ENCODE measurements at places on chromosomes 2 and 18.

DNA sequence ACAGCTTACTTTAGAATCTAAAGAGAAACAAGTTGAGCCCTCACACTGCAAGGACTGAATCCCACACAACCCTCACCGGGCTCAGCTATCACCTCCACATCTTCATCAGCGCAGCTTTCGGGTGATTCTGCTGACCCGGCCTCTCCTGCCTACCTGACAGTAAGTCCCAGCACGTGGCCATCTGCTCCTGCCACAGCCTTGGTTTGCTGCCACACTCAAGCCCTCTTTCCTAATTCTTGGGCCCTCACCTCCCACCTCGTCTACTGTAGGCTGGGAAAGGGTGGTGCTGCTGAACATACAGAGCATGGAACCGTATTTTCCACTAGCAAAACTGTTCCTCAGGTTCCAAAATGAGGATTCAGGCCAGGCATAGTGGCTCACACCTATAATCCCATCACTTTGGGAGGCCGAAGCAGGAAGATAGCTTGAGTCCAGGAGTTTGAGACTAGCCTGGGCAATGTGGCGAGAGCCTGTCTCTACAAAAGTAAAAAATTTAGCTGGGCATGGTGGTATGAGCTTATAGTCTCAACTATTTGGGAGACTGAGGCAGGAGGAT, 55.3 kb upstream of the HAAO start:
- no peak for DNase-seq

GRCh38 chr2:239388236-239389151, 12.3 kb downstream of the HDAC4 start:
- DNase-seq: no peak

- no peak for DNase-seq
Measured at GRCh38 chr2:72572501-72572900, 253.3 kb downstream of the EXOC6B start.

- no peak for DNase-seq
Measured at GRCh38 chr18:2053490-2054089, 517.7 kb downstream of the METTL4 start.

DNA sequence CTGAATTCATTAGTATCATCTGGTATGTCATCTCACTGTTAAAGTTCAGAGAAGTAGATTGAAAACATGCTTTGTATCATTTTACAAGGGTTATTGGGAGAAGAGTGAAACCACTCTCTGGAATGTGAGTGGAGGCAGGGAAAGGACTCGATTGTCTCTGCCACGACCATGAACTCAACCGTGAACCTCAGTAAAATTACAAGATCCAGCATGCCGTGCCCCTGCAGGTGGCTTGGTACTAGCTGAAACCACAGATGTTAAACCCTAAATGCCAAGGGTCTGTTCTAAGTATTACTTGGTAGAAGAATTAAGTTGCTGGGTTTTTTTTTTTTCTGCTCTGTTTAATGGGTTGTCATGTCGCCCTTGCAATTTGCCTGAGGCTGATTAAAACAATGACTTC, 197.2 kb downstream of the MYO3B start:
- DNase-seq: no peak

- DNase-seq: no peak
Measured at GRCh38 chr2:9538000-9538507, 17.6 kb downstream of the ADAM17 start.

DNA sequence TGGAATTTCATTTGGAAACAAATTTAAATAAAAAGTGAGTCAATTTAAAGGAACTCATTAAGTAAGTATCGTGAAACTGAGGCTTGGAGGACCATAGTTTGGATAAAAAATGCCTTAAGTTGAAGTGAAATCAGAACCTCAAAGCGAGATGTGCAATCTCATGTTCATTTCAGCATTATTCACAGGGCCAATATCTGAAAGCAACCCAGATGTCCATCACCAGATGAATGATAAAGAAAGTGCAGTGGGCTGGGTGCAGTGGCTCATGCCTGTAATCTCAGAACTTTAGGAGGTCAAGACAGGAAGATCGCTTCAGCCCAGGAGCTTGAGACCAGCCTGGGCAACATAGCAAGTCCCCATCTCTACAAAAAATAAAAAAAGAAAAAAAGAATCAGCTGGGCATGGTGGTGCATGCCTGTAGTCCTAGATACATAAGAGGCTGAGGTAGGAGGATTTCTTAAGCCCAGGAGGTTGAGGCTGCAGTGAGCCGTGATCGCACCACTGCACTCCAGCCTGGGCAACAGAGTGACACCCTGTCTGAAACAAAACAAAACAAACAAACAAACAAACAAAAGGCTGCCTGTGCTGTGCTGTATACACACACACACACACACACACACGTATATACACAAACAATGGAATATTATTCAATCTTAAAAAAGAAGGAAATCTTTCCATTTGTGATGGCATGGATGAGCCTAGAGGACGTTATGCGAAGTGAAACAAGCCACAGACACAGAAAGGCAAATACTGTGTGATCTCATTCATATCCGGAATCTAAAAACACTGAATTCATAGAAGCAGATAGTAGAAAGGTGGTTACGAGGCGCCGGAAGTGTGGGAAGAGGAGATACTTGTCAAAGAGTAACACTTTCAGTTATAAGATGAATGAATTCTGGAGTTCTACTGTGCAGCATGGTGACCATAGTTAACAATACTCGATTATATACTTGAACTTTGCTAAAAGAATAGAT, 14.5 kb downstream of the SH3RF3 start:
- peak; percentile 54 for DNase-seq

DNA sequence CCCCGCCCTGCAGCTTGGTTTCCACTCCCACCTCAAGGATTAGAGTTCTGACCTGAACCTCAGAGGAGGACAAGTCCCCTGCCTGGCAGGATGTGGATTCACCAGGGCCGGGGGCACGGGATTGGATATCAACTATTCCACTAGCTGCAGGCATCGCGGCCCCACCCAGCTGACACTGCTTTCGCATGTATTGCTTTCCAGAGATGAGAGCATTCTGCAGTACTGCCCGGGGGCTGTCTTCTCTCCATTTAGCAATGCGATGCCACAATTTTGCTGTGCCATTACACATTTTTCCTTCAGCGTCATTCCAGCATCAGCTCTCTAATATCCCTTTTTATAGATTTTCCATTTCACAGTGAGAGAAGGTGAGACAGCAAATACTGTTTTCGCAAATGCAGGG, 42.0 kb downstream of the CTIF start:
- DNase-seq: no peak

DNA sequence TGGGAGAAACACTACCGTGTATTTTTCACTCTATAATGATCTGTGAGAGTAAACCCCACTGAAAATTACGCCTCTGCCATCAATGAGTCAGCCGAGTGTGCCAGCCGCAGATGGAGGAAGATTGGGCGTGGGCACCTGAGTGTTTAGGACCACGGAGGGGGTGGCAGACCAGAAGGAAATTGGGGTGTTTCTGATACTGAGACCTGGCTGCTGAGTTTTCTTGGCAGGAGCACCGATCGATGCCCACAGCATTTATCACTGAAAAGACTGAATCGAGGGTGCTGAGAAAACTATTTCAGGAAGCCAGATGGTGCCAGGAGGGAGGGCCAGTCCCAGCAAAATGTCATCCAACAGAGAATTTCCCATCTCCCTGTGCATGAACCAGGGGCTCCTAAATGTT, 91.9 kb upstream of the TPO start:
- no peak for DNase-seq

DNA sequence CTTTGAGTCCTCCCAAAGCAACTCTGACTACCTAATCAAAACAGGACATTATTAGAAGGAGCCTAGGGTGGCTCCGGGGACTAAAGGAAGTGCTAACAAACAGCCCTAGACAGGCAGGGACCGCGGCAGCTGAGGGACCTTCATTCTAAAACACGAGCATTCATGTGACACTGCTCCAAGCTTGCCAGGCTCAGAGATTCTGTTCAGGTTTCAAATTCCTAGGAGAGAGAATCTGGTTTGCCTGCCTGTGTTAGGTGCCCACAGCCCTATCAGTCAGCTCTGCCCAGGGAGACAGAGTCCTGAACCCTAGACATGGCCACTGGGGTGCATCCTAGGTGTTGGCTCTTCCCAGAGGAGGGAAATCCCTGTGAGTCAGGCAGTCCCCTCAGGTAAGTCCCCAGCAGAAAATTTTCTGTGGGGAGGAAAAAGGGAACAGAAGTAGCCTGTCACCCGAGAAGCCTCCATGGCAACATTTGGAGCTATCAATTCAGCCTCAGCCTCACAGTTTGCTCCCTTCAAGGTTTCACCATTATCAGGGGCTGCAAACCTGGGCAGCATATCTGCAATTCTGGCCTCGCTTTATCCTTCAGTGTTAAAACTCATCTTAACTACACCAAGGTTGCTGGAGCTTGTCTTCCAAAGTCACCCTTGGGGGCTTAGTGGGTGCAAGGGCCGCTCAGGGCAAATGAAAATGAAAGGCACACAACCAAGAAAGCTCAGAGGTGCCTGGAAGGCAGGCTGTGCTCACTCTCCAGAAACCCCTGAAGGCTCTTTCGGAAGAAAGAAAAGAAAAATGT, 28.6 kb downstream of the PCBP1 start:
- DNase-seq: no peak

GRCh38 chr2:127196998-127197397, 23.1 kb downstream of the CYP27C1 start:
- peak; percentile 19 for DNase-seq

DNA sequence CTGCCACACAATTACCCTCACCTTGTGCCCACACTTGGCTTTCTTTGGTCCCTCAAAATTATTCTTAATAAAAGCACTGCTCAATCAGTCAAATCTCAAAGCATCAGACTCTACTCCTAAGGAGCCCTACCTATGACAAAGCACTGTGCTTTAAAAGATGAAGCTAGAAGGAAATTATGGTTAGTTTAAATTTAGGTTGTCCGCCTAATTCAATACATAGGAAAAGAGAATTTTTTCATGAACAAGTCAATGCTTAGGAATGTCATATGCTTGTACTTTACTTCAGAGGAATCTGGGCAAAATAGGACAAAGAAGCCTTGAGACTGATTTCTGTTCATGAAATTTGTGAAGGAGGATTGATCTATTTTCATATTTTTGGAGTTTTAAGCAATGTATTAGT, 726.4 kb upstream of the CDH2 start:
- no peak for DNase-seq

- DNase-seq: peak; percentile 34
Measured at GRCh38 chr2:235116885-235117492, 165.2 kb downstream of the SH3BP4 start.

DNA sequence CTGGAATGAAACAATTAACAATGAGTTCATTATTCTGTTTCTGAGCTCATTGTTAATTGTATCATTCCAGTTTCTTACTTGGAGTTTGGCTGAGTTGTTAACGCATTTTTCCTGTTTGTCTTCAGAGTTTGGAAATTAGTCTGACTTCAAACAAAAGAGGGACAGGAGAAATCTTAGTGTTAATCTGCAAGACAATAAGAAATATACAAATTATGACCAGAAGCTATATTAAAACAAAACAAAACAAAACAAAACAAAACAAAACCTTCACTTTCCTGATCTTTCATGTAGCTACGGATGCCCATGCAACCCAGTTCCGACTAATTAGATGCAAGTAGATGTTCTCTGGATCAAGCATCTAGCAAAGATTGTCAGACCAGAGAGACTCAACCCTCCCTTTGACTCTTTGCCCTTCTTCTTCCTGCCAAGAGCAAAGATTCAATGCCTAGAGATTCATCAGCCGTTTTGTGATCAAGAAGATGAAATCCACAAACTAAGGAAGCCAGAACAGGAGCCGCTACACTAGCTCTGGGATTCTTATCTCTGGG, 686.2 kb upstream of the FSHR start:
- no peak for DNase-seq

- no peak for DNase-seq
Measured at GRCh38 chr2:191983186-191983585, 136.3 kb upstream of the CAVIN2 start.

GRCh38 chr18:41009926-41010325, 945.1 kb upstream of the PIK3C3 start:
- no peak for DNase-seq

DNA sequence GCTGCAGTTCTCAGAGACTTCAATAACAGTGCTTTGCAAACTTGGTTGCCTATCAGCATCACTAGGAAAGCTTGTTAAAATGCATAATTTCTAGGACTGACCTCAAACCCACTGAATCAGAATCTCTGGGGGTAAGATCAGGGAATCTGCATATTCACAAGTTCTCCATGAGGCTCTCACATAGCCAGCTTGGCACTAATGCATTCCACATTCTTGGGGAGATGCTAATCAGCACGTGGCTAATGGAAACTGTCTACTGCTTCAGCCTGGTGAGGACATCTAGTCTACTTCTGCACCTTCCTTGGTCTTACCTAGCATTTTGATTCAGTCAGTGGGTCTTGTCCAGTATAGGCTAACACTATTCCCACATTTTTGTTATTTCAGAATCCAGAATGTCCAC, 56.3 kb downstream of the RBKS start:
- DNase-seq: no peak

GRCh38 chr2:119232666-119232993, 9.0 kb downstream of the STEAP3 start:
- no peak for DNase-seq

GRCh38 chr2:74000666-74001065, 16.0 kb downstream of the TET3 start:
- no peak for DNase-seq

GRCh38 chr18:22557168-22557941, 139.6 kb upstream of the CTAGE1 start:
- no peak for DNase-seq

GRCh38 chr18:4842287-4842686, 354.8 kb downstream of the AKAIN1 start:
- no peak for DNase-seq

- no peak for DNase-seq
Measured at GRCh38 chr2:216030216-216030615, 16.9 kb upstream of the MREG start.

DNA sequence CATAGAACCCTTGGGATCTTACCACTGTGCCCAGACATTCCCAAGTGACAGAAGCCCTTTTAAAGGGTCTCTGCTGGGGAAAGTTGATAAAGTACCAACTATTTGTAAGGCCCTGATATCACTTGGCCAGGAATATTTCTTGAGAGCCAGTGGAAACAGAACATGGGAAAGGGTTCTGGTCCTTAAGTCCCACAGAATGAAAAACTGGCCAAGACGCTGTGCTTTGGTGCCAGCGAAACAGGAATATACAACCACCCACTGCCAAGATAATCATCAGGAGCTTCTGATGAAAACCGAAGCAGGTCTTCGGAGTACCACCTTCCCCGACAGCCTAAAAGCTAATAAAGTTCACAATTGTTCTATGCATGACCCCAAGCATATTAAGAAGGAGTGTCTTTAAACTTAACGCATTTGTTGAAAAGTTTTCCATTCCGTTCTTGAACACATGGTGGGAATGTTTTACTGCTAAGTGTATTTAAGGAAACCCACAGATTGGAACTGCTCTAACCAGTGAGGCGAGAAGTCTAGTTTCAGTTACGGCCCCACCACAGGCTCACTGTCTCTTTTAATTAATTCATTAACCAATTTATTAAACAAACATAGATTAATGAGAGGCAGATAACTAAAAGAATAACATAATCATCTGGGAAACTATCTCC, 152.6 kb downstream of the ANKRD44 start:
- no peak for DNase-seq

- no peak for DNase-seq
Measured at GRCh38 chr2:180670302-180671003, 310.0 kb upstream of the UBE2E3 start.

GRCh38 chr2:10119601-10120157, 2.9 kb upstream of the RRM2 start:
- no peak for DNase-seq

- DNase-seq: peak; percentile 28
Measured at GRCh38 chr2:144430722-144431391, 89.1 kb downstream of the ZEB2 start.

GRCh38 chr18:55307505-55307904, 280.5 kb downstream of the TCF4 start:
- DNase-seq: no peak

- DNase-seq: no peak
Measured at GRCh38 chr2:14941151-14941631, 308.7 kb downstream of the LRATD1 start.

Measured in CD4-positive, alpha-beta T cell treated with Interleukin-10 for 1 hour (primary cell).